ENCODE measurements at places on chromosomes 2 and 18. TPM values are rescaled to one million over a fixed set of nuclear protein-coding genes. Genes with fewer than 3 reads are reported as not detected.
A peak's percentile ranks its signal among the peaks of the same experiment; 100 is the strongest.

Gene KLHL30
- total RNA-seq, result not detected

Gene FLACC1
- total RNA-seq, result 0.42 TPM

Gene AMER3
- total RNA-seq, result 0.59 TPM

Gene FAM161A
- 13.3 TPM for total RNA-seq

Gene ELOA2
- not detected for total RNA-seq

Gene EIPR1
- total RNA-seq, result 27.6 TPM

Gene CDH20
- total RNA-seq, result not detected

Gene SLC16A14
- 0.61 TPM for total RNA-seq

GRCh38 chr2:40431600-40431955 lies 20.3 kb downstream of the SLC8A1 start:
- DNase-seq, result no peak

GRCh38 chr2:120498576-120499394 lies 152.8 kb downstream of the INHBB start:
- DNase-seq, result no peak

DNA sequence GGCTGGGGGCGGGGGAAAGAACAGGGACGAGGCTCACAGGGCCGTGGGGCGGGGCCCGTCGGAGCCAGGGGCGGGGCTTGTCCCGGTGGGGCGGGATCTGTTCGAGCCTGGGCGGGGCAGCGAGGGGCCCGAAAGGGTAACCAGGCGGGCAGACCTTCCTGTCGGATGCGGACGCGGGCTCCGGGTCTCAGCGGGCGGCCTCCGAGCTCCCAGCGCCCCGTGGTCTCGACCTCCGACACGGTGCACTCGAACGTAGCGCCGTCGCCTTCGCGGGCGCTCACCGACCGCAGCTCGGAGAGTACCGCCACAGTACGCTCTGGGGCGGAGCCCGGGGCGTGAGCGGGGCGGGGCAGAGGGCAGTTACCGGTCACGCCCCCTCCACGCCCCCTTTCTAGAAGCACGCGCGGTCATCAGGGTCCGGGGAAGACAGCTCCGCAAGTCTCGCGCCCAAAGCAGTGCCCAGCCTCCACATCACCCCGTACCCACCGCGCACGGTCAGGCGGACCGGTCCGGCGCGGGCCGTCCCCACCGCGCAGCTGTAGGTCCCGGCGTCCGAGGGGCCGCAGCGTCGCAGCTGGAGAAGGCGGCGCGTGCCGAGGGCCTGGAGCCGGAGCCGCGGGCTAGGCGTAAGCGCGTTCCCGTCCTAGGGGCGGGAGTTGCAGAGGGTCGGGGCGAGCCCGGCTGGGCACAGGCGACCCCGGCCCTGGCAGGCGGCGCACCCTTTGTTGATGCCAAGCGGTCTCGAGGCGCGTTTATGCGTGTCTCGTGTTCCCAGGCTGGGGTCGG lies 8.7 kb downstream of the TMEM198 start:
- no peak for DNase-seq

- DNase-seq, result no peak
Observed at GRCh38 chr2:39497082-39497801, 60.2 kb upstream of the MAP4K3 start.

- no peak for DNase-seq
Observed at GRCh38 chr18:75844146-75844545, 416.6 kb upstream of the SMIM21 start.

DNA sequence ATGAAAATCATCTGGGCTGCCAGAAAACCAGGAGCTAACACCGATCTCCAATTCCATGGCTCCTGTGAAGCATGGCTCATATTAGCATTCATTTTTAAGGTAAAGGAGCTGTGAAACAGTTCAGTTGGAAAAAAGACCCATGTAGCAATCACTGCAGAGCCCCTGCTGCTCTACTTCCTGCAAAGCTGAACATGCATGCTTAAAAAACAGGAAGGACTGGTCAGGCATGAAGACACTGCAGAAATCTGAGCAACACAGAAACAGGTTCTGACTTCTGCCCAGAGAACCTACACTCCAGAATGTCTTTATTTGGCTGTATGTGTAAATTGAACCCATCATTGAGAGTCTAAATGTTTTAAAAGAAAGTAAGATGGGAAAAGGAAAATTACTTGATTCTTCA lies 950.6 kb downstream of the DCDC2C start:
- DNase-seq, result no peak

GRCh38 chr2:176234156-176234555 lies 35.1 kb upstream of the MTX2 start:
- DNase-seq, result no peak

- DNase-seq, result no peak
Observed at GRCh38 chr2:8636721-8637636, 44.9 kb upstream of the ID2 start.

DNA sequence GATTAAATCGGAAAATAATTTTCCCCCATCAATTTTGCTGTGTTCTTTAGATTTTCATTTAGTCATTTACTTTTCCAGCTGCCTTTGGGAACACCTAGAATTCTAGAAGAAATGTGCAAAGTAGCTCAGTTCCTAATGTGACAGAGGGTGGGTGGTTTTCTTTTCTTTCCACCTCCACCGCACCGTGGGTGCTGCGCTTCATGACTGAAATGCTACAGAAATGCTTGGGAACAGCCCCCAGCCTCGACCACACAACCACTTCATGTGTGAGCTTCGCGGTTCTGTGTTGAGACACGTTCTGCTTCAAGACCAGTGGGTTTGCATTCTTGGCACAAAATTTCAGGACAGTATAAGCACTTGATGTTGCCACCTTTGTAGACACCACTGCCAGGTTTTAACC lies 30.9 kb downstream of the E2F6 start:
- DNase-seq, result no peak

DNA sequence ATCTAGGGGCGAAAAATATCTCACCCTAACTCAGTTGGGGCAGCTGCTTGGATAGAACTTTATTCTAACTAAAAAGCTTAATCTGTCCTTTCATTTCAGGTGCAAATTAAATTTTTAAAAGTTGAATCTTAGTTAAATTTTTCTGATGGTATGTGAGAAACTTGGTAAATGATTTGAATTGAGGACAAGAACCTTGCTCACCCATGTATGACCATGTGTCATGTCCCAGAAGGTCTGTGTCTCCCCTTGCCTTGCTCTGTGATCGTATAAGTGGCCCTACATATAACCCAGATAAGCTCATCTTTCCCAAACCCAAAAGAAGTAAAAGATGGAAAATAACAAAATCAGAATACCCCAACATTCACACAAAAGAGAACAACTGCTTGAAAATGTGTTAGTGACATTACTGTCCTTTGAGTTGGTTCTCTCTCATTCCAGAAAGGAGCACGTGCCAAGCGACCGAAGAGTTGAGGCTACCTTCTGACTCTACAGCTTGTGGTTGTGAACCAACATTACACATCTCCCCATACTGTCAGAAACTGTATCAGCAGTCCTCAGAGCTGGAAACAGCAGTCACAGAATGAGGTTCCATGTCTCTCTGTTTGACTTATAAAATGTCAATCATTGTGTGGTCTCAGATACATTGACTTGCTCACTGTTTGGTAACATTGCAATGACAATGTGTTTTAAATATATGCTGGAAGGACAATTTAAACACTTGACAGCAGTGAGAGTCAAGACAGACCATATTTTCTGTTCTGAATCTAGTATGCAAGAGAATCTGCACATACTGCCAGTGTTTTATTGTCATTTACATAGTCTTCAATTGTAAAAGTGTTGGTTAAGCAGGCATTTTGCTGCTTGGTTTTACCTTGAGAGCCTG lies 46.3 kb upstream of the TANK start:
- DNase-seq, result no peak

- DNase-seq, result no peak
Observed at GRCh38 chr2:96124406-96125265, 8.3 kb upstream of the ADRA2B start.

GRCh38 chr18:78726326-78727056 lies 253.1 kb upstream of the SALL3 start:
- peak; percentile 19 for DNase-seq

GRCh38 chr2:238947920-238948710 lies 100.2 kb downstream of the TWIST2 start:
- DNase-seq, result peak; percentile 49

DNA sequence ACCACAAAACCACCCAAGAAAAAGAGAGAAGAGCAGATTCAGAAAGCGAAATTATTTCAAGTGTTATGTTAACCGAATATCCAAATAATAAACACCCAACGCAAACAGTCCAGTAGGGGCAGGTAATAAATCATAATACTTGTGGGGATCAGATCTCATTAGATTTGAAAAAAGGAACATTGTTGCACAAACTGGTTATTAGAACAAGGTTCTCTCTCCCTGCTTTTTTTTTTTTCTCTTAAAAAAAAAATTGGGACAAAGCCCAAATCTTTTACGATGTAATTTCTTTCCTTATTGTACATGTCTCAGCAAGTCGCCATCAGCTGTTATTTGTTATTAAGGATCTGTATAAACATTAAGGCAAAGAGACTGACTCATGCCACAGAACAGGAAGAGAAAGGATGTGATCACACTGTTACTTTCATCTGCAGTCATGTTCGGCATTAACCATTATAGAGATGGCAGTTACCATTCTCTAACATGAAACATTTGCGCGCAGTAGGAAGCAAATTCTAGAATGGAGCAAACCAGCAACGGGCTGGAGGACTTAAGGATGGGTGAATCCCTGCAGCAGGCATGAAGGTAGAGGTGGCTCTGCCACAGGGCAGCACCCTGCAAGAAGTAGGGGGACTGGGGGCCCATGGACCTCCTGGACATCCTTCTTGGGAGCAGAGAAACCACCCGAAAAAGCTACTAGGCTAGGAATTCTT lies 42.0 kb downstream of the EPHA4 start:
- no peak for DNase-seq

DNA sequence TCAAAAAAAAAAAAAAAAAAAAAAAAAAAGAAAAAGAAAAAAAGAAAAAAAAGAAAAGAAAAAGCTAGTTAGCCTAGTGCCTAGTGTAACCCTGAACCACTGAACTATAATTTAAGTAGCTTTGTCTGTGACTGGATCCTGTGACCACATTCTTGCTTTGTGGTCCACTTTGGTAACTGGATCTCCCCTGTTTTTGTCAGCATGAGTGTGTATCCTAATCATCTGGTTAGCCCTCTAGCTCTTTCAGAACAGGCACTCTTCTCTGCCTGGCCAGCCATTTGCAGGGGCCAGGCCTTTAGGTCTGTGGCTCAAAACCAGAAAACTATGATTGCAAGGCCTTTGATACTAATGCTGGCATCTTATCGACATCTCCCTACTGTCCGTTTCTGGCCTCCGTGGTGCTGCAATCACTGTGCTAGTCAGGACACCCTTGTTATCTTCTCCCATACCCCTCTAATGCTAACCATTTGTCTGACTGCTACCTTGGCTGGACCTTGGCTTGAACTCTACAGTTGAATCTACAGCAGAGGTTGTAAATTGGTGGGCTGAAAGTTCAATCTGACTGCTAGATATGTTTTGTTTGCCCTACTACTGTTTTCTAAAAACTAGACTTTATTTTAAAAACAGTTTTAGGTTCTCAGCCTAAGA lies 40.5 kb downstream of the RBKS start:
- no peak for DNase-seq

GRCh38 chr2:205681401-205682238 lies 681 bp upstream of the NRP2 start:
- DNase-seq, result peak; percentile 42

DNA sequence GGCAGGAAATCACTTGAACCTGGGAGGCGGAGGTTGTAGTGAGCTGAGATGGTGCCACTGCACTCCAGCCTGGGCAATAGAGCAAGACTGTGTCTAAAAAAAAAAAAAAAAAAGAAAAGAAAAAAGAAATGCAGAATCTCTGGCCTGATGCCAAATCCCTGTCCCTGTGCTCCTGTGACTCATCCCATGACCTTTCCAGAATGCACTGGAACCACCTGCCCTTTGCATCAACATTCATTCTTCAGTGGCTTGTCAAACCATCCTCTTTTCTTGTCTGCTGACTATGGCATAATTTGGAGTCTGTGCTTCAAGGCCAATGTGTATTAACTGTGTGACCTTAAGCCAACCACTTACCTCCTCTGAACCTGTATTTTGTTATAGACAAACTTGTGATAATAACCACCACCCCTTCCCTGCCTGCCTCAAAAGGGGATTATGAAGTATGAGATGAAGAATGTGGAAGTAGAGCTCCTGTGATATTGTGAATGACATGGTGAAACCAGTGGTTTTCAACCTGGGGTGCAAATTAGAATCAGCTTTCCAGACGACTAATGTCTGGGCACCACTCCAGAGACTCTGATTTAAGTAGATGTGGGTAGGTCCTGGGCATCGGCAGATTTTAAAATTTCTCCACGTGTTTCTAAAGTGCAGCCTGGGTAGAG lies 189.3 kb downstream of the CLIP4 start:
- no peak for DNase-seq

GRCh38 chr2:189982780-189983394 lies 79.6 kb downstream of the MSTN start:
- no peak for DNase-seq

GRCh38 chr2:105802587-105802986 lies 57.9 kb downstream of the NCK2 start:
- DNase-seq, result no peak

DNA sequence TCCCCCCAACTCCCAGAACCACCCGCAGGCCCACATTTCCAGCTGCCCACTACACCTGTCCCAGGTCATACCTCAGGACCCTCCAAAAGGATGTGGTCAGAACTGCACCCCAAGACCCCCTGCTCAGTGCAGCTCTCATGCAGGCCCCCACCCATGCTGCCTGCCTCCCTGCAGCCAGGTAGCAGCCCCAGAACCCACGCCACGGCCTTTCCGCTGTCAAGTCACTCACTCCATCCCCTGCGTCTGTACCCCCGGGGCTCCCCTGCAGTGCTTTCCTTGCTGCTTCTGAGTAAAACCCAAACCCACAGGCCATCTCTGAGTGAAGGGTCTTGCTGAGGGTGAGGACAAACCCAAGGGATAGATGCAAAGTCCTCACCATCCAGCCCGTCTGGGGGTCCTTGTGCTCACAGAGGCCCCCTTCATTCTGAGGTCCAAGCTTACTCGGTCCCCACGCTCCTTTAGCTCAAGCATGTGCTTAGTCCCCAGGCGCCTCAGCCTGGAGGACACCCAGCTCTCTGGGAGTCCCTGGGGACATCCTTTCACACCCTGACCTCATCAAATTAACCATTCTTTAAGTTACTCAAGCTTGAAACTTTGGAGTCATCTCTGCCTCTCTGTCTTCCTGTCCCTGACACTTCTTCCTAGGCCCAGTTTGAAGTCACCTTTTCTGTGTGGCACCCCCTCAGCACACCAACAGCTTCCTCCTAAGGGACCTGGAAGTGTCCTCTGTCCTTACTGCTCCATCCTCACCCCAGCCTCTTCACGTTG lies 130.1 kb downstream of the SMAD7 start:
- DNase-seq, result peak; percentile 17

- DNase-seq, result peak; percentile 42
Observed at GRCh38 chr18:57561728-57562423, 24.6 kb downstream of the FECH start.

GRCh38 chr2:2620604-2621003 lies 289.5 kb upstream of the MYT1L start:
- no peak for DNase-seq

DNA sequence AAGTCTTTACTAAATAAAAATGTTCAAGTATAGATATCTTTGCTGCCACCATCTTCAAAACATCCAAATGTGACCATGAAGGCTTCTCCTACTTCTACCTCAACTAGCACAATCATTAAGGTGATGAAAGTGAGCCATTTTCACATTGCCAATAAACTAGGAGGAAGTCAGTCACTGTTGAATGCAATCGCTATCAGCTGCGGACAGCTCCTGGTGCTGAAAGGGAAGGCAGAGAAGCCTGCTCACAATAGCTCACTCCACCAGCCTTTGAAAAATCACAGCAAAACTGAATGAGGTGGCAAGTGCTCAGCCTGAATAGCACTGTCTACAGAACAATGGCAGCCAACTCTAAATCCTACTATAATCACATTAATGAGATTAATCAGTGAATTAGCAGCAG lies 2.2 kb downstream of the MYT1L start:
- DNase-seq, result peak; percentile 59

Measured in H9 (cell line).